Activated naive CD4-positive, alpha-beta T cell treated with anti-CD3 and anti-CD28 coated beads, Interleukin-2, amount 10 ng/mL, durations not matched to agents 7 days and 5 days (primary cell): ENCODE measurements at places on chromosomes 1 and 21.

GRCh38 chr1:8878448-8878697 lies at the start of gene ENO1:
Gene ENO1 (minus strand): TSS chr1:8878686. CDS start chr1:8874908, 3,778 bp downstream.
- DNase-seq, result no peak
- H3K4me1 ChIP-seq, result peaks cover 44% of the 10 kb centered on the region
- peaks cover 58% of the 10 kb centered on the region for H3K36me3 ChIP-seq
- H3K4me3 ChIP-seq, result peak within 1 kb of the TSS; percentile 96
- H3K27ac ChIP-seq, result peak within 1 kb of the TSS; percentile 98
- H3K27me3 ChIP-seq, result peaks cover 8% of the 10 kb centered on the region

- DNase-seq, result no peak
- no peaks in the 10 kb centered on the region for H3K4me1 ChIP-seq
- no peak overlapping the region for H3K4me3 ChIP-seq
- H3K27me3 ChIP-seq, result peaks cover 9% of the 10 kb centered on the region
- H3K36me3 ChIP-seq, result no peaks in the 10 kb centered on the region
These were observed 30.1 kb downstream of the SGIP1 start for GRCh38 chr1:66563941-66564630.

DNA sequence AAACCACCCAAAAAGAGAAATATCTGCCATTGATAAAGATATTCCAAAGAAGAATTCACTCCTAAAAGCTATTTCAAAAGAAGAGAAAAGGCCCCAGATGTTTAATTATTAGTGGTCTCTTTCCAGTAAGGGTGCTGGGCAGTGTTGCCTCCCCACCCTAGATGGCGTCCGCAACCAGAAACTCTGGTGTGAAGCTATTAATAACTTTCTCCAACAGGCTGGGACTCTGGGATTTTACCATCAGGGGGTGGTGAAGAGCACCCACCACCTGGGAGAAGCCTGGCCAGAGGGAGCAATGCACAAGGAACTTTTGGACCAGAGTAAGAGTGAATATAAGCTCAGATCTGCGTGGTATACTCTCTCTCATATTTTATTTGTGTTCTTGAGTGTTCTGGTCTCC lies 115.4 kb upstream of the TIAM1 start:
- H3K27me3 ChIP-seq, result peaks cover 4% of the 10 kb centered on the region
- peaks cover 8% of the 10 kb centered on the region for H3K4me1 ChIP-seq
- H3K4me3 ChIP-seq, result no peak overlapping the region
- H3K36me3 ChIP-seq, result peaks cover 12% of the 10 kb centered on the region
- no peak overlapping the region for H3K27ac ChIP-seq
- DNase-seq, result no peak

DNA sequence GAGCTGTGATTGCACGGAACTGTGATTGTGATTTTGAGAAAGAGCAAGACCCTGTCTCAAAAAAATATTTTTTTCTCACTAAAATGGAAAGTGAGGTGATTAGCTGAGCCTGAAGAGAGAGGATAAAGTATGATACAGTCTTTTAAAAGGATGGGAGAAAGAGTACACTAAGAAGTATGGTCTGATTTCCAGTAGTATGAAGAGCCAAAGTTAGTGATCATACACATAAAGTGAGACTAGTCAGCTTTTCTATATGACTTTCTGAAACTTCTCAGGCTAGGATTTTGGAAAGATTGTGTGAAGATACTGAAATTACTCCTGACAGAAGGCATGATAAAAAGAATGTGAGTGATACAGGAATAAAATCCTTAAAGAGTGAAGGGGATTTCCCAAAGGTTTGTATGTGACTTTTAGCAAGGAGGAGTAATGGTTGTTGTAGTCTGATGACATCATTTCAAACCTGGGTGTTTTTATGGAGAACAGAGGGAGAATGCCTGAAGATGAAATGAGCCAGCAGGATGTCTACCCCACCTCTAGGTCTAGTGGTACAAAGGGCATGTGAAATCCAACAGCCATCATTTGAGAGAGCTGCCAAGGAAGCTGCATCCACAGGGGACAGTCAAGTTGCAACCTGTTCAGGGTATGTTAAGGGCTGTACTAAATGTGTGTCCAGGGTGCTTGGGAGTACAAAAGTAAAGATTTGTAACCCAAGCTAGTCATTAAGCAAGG lies 157.7 kb downstream of the PIK3R3 start:
- no peaks in the 10 kb centered on the region for H3K27me3 ChIP-seq
- DNase-seq, result no peak
- H3K36me3 ChIP-seq, result no peaks in the 10 kb centered on the region
- no peak overlapping the region for H3K27ac ChIP-seq
- H3K4me1 ChIP-seq, result no peaks in the 10 kb centered on the region

GRCh38 chr1:206472886-206473285 lies 2.6 kb downstream of the IKBKE start:
- no peaks in the 10 kb centered on the region for H3K27me3 ChIP-seq
- peak overlapping the region; percentile 85 for H3K27ac ChIP-seq
- H3K4me1 ChIP-seq, result peaks cover 66% of the 10 kb centered on the region

GRCh38 chr21:33312121-33312520 lies 12.6 kb upstream of the IFNAR1 start:
- H3K27me3 ChIP-seq, result peaks cover 21% of the 10 kb centered on the region
- H3K36me3 ChIP-seq, result no peaks in the 10 kb centered on the region
- H3K4me1 ChIP-seq, result peaks cover 10% of the 10 kb centered on the region
- H3K4me3 ChIP-seq, result no peak overlapping the region
- no peak for DNase-seq
- no peak overlapping the region for H3K27ac ChIP-seq

GRCh38 chr1:25587290-25587689 lies 29.3 kb upstream of the MAN1C1 start:
- H3K27ac ChIP-seq, result no peak overlapping the region
- no peak for DNase-seq
- peaks cover 5% of the 10 kb centered on the region for H3K4me1 ChIP-seq
- no peak overlapping the region for H3K4me3 ChIP-seq
- H3K36me3 ChIP-seq, result no peaks in the 10 kb centered on the region

DNA sequence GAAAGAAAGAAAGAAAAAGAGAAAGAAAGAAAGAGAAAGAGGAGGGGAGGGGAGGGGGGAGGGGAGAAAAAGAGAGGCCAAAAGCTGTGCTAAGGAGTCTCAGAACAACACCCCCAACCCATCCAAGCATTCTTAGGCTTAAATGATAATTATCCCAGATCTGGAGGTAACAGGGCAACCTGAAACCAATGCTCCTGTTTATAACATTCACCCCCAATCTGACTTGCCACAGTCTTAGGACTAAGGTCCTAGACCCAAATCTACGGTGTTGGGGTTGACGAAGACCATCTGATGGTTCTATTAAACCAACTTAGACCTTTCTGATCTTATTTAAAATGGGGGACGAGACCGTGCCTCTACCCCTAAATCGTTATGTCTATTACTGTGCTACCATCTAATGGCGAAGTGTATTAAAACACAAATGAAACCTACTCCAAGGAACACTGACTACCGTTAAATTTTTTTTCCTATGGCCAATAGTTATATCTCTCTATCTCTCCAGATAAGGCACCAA lies 119.3 kb upstream of the CDC42BPA start:
- no peak overlapping the region for H3K4me3 ChIP-seq
- no peaks in the 10 kb centered on the region for H3K4me1 ChIP-seq
- peaks cover 37% of the 10 kb centered on the region for H3K27me3 ChIP-seq

- DNase-seq, result no peak
- no peaks in the 10 kb centered on the region for H3K36me3 ChIP-seq
- no peak overlapping the region for H3K4me3 ChIP-seq
- H3K27me3 ChIP-seq, result peaks cover 32% of the 10 kb centered on the region
These were observed 8.7 kb downstream of the FGR start for GRCh38 chr1:27626031-27626935.

DNA sequence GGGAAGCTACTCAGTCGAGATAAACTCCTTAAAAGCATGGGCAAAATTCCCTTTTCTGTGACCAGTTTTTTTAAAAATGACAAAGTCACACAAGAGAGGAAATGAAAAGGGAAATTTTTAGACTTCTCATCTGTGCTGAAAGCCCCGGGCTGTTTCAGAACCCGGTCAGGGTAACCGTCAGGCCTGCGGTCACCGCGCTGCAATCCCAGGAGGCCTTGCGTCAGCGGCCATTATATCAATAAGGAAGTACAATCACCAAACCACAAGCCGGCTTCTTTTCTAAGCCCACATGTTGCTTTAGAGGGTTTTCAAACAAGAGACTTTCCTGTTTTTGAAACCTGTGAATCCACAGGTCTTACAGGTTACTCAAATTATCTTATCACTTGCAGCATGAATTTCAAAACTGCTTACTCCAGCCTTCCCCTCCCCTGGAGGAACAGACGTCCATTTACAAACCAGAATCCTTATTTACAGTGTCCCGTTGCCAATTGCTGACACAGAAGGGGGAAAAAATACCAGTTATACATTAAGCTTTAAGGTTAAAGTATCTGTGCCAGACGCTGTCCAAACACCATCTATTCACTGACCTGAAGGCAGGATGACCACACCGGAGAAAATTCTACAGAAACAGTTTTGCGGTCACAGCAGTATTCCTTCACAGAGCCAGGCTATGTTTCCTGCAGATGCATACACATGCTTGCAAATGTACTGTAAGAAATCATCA lies 165.3 kb downstream of the TOMM20 start:
- H3K27me3 ChIP-seq, result no peaks in the 10 kb centered on the region
- peaks cover 4% of the 10 kb centered on the region for H3K36me3 ChIP-seq
- peak overlapping the region; percentile 55 for H3K4me3 ChIP-seq

- no peaks in the 10 kb centered on the region for H3K36me3 ChIP-seq
- no peak overlapping the region for H3K4me3 ChIP-seq
- no peaks in the 10 kb centered on the region for H3K4me1 ChIP-seq
- H3K27ac ChIP-seq, result no peak overlapping the region
These were observed 42.2 kb upstream of the TNFSF4 start for GRCh38 chr1:173249349-173249748.

DNA sequence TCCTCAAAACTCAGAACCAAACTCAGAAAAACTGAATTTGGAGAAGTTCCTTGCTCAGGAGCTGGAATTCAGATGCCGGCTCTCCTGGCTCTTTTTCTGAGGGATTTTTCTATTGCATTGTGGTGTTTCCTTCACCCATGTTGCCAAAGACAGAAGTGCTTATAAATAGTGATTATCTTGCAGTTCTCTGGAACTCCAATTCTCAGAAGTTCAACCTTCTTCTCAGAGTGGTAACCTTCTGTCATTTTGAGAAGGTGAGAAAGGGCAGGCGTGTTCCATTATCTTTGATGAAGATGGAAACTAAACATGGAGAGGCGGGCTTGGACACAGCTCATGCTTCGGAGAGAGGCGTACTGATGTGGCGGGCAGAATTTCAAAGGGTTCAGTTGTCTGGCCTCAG lies 12.4 kb upstream of the ETV3 start:
- no peak overlapping the region for H3K4me3 ChIP-seq
- no peaks in the 10 kb centered on the region for H3K36me3 ChIP-seq
- peaks cover 24% of the 10 kb centered on the region for H3K27me3 ChIP-seq
- DNase-seq, result no peak
- H3K4me1 ChIP-seq, result peaks cover 57% of the 10 kb centered on the region

DNA sequence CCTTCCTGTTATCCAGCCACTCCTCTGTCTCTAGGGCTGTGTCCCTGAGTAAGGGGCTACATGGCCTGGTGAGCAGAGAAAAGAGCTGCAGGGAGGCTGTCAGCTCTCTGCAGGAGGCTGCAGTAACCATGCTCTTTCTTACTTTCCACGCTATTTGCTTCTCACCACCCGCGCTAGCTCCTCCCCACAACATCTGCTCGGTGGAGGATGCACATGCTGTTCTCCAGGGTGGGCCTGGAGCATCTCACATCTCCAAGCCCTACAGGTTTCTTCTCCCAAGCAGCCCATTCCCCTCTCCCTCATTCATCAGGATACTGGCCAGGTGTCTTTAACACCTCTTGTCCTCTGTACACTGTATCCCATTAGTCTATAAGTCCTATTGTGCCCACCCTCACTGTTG lies 103.8 kb downstream of the IER5 start:
- peaks cover 42% of the 10 kb centered on the region for H3K27me3 ChIP-seq
- DNase-seq, result no peak
- peaks cover 2% of the 10 kb centered on the region for H3K4me1 ChIP-seq
- no peak overlapping the region for H3K4me3 ChIP-seq
- H3K36me3 ChIP-seq, result no peaks in the 10 kb centered on the region
- H3K27ac ChIP-seq, result no peak overlapping the region

GRCh38 chr1:84619383-84620102 lies 45.3 kb upstream of the CTBS start:
- peaks cover 14% of the 10 kb centered on the region for H3K4me1 ChIP-seq
- peak overlapping the region; percentile 55 for H3K4me3 ChIP-seq
- no peak for DNase-seq

DNA sequence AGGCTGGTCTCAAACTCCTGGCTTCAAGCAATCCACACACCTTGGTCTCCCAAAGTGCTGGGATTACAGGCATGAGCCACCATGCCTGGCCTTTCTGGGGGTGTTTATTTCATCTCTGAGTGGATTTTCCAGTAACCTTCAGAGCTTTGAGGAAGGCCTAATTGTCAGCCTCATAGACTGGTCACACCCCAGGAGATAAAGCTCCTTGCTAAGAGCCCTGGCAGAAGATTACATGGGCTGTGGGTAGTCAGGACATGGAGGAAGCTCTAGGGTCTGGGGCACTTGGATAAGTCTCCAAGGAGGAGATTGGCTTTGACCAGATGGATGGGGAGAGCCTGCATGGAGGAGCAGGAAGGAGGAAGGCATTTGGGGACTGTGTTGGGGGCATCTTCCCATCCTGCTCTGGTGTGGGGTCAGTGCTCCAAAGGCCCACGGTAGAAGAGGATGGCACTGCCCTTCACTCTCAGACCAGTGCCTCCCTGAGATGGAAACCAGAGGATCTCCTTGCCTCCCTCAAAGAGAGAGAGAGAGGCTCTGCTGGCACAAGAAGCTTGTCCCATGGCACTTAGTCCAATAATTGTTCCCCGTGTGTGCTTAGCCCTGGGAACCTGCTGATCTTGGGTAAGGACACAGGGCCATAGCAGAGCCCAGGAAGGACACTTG lies 14.7 kb upstream of the GSTM4 start:
- H3K36me3 ChIP-seq, result no peaks in the 10 kb centered on the region
- peaks cover 13% of the 10 kb centered on the region for H3K4me1 ChIP-seq
- H3K27ac ChIP-seq, result no peak overlapping the region
- no peak for DNase-seq
- no peak overlapping the region for H3K4me3 ChIP-seq
- peaks cover 41% of the 10 kb centered on the region for H3K27me3 ChIP-seq

- H3K4me1 ChIP-seq, result peaks cover 34% of the 10 kb centered on the region
- H3K27me3 ChIP-seq, result peaks cover 9% of the 10 kb centered on the region
- peak; percentile 93 for DNase-seq
These were observed 415 bp upstream of the F11R start for GRCh38 chr1:161021165-161021969.

GRCh38 chr1:32249831-32250525 lies 1.1 kb upstream of the LCK start:
- peaks cover 58% of the 10 kb centered on the region for H3K4me1 ChIP-seq
- H3K36me3 ChIP-seq, result peaks cover 32% of the 10 kb centered on the region
- H3K27ac ChIP-seq, result peak overlapping the region; percentile 96

GRCh38 chr1:197825541-197825940 lies 50.3 kb upstream of the DENND1B start:
- H3K27me3 ChIP-seq, result peaks cover 5% of the 10 kb centered on the region
- H3K4me1 ChIP-seq, result no peaks in the 10 kb centered on the region
- no peak overlapping the region for H3K4me3 ChIP-seq
- no peak for DNase-seq
- H3K36me3 ChIP-seq, result no peaks in the 10 kb centered on the region
